Left lobe of liver (tissue), 2 donors: ENCODE measurements at places on chromosomes 3 and 15.

DNA sequence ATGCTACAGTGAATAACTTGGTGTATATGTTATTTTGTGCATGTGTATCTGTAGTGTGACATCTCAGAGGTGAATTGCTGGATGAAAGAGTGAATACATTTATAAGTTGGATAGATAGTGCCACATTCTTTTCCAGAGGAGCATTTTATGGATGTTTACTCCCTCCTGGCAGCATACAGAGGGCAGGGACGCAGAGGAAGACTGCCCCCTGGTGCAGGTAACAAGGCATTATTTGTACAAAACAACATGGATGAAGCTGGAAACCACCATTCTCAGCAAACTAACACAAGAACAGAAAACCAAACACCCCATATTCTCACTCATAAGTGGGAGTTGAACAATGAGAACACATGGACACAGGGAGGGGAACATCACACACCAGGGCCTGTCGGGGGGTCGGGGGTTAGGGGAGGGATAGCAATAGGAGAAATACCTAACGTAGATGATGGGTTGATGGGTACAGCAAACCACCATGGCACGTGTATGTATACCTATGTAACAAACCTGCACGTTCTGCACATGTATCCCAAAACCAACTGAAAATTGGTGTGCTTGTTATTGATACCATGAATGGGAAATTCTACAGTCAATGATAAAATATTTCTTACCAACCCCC is 57.9 kb upstream of the CTXND1 start:
- DNase-seq = no peak

- no peak for DNase-seq
Observed at GRCh38 chr3:45946875-45947274, 3.6 kb downstream of the CXCR6 start.

DNA sequence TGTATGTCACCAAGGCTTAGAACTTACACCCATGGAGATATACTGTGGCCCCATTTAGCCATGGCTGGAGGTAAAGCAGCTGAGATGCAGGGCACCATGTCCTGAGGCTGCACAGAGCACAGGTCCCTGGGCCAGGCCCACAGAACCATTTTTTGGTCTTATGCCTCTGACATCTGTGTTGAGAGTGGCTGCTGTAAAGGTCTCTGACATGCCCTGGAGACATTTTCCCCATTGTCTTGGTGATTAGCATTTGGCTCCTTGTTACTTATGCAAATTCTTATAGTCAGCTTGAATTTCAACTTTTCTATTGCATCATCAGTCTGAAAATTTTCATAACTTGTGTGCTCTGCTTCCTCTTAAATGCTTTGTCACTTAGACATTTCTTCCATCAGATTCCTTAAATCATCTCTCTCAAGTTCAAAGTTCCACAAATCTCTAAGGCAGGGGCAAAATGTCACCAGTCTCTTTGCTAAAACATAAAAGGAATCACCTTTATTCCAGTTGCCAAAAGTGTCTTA is 701.3 kb downstream of the EPHA3 start:
- no peak for DNase-seq

- DNase-seq = no peak
Observed at GRCh38 chr3:110542552-110543150, 529.0 kb upstream of the NECTIN3 start.

DNA sequence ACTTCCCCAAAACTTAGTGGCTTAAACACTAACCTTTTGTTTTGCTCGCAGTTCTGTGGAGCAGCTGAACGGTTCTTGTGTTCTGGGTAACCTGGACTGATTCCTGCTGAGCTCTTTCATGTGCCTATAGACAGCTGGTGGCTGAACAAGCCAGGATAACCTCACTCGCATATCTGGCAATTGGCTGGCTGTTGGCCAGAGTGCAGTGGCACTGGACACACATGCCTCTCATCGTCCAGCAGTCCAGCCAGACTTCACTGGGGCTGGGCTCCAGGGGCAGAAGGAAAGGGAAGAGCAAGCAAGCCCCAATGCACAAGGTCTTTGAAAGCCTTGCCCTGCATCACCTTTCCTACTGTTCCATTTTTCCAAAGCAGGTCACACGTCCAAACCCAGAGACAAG is 53.6 kb upstream of the GATA2 start:
- no peak for DNase-seq

GRCh38 chr3:101828691-101829436 is 20.4 kb upstream of the NFKBIZ start:
- DNase-seq = peak; percentile 69

GRCh38 chr3:15979495-15979894 is 181.7 kb upstream of the ANKRD28 start:
- no peak for DNase-seq

DNA sequence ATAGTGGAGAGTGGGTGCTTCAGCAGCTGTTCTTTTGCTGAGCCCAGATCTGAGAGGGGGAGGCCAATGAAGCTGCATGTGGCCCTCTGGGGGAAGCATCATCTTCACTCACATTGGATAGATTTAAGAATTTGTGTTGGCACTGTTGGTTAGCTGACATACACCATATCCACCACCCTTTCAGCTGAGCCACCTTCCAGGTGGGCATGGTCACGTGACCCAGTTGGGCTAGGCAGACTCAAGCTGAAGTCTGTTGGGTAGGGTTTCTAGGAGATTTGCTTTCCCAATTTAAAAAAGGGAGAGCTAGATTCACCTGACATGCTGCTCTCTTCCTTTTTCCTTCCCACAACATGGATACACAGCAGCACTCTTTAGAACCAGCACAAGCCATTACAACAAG is 311.0 kb downstream of the CHST2 start:
- no peak for DNase-seq

DNA sequence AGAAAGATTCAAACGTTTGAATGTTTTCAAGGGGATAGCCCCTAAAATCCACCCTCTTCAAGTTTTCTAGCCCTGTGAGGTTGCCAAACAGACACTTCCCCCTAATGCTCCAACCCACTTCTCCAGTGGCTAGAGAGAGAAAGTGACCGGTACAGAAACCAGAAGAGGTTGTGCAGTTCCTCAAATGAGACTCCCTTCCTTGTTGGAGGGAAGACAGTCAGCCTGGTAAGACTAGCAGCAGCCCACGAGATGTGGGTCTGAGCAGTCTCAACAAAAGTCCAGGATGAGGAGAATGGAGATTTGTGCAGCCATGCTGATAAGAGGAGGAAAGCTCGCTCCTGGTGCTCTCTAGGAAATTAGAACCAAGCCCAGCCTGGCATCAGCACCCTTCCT is 222.8 kb upstream of the TPRG1 start:
- no peak for DNase-seq

- DNase-seq = no peak
Observed at GRCh38 chr15:49423901-49424550, 984 bp downstream of the FGF7 start.

GRCh38 chr3:4409415-4409814 is 57.7 kb downstream of the SUMF1 start:
- DNase-seq = no peak

GRCh38 chr3:12979151-12979946 is 93.9 kb downstream of the IQSEC1 start:
- DNase-seq = no peak

- DNase-seq = no peak
Observed at GRCh38 chr15:42707873-42708544, 28.9 kb downstream of the CDAN1 start.

DNA sequence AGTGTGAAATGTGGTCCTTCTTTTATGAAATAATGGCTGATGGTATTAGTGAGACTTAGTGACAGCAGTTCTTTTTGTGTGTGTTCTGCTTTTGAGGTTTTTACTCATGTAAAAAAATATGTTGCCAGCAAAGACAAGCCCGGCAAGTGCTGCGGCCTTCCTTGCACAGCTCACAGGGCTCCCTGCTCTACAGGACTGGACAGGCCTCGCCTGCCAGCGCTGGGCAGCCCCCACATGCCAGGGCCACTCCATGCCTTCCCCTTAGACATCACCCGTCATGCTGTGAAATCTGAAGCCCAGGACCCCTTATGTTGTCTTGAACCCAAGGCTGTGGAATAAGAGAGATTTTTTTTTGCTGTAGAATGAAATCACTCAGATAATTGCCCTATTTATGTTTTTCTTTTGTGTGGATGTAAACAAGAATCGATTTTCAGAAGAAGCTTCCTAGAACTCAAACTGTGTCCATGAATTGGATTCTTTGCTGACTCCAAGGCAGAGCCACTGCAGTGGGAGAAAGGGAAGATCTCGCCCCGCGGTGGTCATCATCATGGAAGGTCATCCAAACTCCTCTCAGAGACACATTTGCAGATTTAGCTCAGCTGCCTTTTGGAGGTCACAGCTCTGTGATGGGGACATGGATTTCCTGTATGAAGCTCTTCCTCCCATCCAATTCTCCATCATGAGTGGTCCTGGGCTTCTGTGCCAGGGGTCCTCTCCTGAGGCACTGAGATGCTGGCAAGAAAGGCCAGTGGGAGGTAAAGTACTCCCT is 150.8 kb downstream of the ATP10A start:
- DNase-seq = no peak

GRCh38 chr3:93981649-93982048 is 1.7 kb downstream of the ARL13B start:
- DNase-seq = no peak

GRCh38 chr3:115239717-115240116 is 92.6 kb upstream of the ZBTB20 start:
- no peak for DNase-seq

DNA sequence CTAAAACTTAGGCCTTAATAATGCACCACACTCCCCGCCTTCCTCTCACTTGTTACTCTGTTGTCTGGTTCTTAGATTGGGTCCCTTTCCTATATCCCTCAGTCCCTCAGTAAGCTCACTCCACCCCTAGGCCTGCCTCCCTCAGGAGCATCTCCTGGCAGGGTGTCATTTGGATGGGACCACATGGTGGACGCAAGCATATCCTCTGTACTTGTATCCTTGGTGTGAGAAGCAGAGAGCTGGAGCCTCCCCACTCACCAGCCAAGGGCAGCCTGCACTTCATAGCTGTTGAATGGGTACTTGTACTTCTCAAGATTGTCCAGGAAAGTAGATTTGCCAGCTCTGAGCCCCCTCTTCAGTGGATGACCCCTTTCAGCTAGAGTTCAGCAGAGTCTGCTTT is 11.6 kb downstream of the SEC61A1 start:
- no peak for DNase-seq

GRCh38 chr3:15050405-15051092 is 14.6 kb downstream of the MRPS25 start:
- DNase-seq = no peak

GRCh38 chr3:186814100-186814499 is 7.8 kb upstream of the RFC4 start:
- DNase-seq = no peak

DNA sequence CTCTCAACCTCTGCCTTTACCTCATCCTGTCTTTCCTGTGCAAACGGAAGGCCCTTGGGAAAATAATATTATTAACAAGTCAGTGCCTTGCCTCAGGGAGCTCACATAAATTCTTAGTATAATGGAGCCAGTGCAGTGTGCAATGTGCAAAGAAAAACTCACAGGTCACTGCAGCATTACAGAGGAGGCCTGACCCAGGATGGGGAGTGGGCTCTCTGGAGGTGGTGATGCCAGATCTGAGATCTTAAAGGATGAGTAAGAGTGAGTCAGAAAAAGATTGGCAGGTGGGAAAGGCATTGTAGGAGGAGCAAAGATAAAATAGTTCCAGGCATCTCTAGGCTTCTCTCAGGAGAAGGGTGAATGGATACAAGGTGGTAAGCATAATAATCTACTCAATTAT is 185.6 kb upstream of the ADAMTS9 start:
- DNase-seq = no peak

- no peak for DNase-seq
Observed at GRCh38 chr15:79035814-79036213, 54.8 kb downstream of the RASGRF1 start.

DNA sequence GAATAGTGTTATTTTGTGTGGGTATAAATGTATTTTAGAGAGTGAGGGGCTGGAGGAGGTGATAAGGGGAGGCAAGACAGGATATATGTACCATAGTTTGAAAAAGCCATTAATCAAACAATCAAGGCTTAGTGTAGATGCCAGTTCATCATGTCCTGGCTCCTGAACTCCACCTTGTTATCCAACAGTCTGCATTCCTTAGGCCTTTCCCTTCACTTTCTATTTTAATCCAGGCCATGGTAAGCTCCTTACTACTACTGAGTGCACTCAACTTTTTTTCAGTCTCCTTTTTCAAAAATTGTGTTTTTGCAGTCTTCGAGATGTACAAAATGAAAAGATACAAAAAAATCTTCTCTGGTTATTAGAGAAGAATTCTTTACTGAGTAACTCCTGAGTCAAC is 700.5 kb upstream of the NAALADL2 start:
- DNase-seq = no peak

- no peak for DNase-seq
Observed at GRCh38 chr3:33858131-33858530, 59.7 kb downstream of the PDCD6IP start.

GRCh38 chr15:36029606-36030210 is 483.7 kb upstream of the DPH6 start:
- DNase-seq = no peak

- no peak for DNase-seq
Observed at GRCh38 chr3:50563867-50564266, 3.7 kb downstream of the C3orf18 start.

DNA sequence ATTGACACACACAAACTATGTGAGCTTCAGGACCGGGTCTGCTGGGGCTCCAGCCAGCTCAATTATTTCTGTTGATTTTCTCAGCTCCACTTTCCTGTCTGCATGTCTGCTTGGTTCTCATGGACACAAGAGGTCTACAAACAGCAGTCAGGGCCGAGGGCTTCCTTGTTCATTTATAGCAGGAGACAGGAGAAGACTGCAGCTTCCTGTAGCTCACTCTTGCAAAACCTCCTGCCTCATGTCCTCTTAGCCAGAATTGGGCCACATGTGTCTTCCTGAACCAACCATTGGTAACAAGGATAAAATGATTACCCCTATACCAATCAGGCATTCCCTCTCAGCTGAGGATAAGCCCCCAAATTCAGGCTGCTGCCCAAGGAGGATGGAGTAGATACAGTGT is 182.8 kb downstream of the TLE3 start:
- no peak for DNase-seq

DNA sequence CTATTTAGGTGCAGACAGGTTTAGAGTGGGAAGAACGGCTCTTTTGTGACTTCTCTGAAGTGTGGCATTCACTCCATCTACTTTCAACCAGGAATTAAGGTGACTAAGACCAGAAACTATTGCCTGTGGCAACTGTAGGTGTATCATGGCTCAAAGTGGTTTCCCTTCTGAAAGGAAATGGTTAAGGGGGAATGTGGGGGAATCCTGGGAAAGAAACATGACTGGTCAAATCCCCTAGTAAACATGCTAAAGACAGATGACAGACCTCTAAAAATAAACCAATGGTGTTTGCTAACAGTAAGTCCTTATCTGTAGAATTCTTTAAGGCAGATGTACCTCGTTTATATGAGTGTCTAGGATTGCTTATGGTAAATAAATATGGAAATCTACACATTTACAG is 56.9 kb downstream of the MEGF11 start:
- no peak for DNase-seq

- DNase-seq = no peak
Observed at GRCh38 chr3:185831195-185831594, 6.4 kb upstream of the IGF2BP2 start.

GRCh38 chr3:191301782-191302411 is 27.3 kb upstream of the CCDC50 start:
- no peak for DNase-seq

GRCh38 chr3:194685718-194686413 is at the start of gene FAM43A:
FAM43A (plus strand) TSS chr3:194685883; CDS start chr3:194686827, 944 bp downstream.
- DNase-seq = peak; percentile 87

GRCh38 chr3:193348686-193349085 is 29.9 kb downstream of the ATP13A5 start:
- no peak for DNase-seq

GRCh38 chr3:65739901-65740541 is 298.7 kb downstream of the MAGI1 start:
- no peak for DNase-seq
